Epithelial cell of umbilical artery (primary cell): ENCODE measurements at places on chromosomes 2 and 18. TPM values are rescaled to one million over a fixed set of nuclear protein-coding genes. Genes with fewer than 3 reads are reported as not detected.

The FAM228B gene
- total RNA-seq, result 3.6 and 5.2 TPM in 2 replicates

The MOGAT1 gene
- not detected in 2 replicates for total RNA-seq

The REG1B gene
- not detected in 2 replicates for total RNA-seq

The SAG gene
- total RNA-seq, result under 0.01 TPM in 1 of 2 replicates, not detected in the other

The SCYGR7 gene
- not detected in 2 replicates for total RNA-seq

The RAB6C gene
- not detected in 2 replicates for total RNA-seq

The SLC38A11 gene
- total RNA-seq, result not detected in 2 replicates

The WNT10A gene
- not detected in 2 replicates for total RNA-seq

The DYSF gene
- total RNA-seq, result 39.3 and 75.1 TPM in 2 replicates

The DOCK10 gene
- 13.7 and 22.4 TPM in 2 replicates for total RNA-seq

The CRYGD gene
- total RNA-seq, result not detected in 2 replicates
